ENCODE measurements at places on chromosomes 3 and 15. TPM values are rescaled to one million over a fixed set of nuclear protein-coding genes. Genes with fewer than 3 reads are reported as not detected.

The AP3B2 gene
- 0.92 TPM for total RNA-seq

The ZNF662 gene
- 12.6 TPM for total RNA-seq

The TMC3 gene
- not detected for total RNA-seq

The SNX4 gene
- total RNA-seq = 26.4 TPM

The SLC12A1 gene
- 0.85 TPM for total RNA-seq

The FAM227B gene
- total RNA-seq = 3.2 TPM

The CCDC33 gene
- total RNA-seq = not detected

The ARNT2 gene
- total RNA-seq = 22.9 TPM

DNA sequence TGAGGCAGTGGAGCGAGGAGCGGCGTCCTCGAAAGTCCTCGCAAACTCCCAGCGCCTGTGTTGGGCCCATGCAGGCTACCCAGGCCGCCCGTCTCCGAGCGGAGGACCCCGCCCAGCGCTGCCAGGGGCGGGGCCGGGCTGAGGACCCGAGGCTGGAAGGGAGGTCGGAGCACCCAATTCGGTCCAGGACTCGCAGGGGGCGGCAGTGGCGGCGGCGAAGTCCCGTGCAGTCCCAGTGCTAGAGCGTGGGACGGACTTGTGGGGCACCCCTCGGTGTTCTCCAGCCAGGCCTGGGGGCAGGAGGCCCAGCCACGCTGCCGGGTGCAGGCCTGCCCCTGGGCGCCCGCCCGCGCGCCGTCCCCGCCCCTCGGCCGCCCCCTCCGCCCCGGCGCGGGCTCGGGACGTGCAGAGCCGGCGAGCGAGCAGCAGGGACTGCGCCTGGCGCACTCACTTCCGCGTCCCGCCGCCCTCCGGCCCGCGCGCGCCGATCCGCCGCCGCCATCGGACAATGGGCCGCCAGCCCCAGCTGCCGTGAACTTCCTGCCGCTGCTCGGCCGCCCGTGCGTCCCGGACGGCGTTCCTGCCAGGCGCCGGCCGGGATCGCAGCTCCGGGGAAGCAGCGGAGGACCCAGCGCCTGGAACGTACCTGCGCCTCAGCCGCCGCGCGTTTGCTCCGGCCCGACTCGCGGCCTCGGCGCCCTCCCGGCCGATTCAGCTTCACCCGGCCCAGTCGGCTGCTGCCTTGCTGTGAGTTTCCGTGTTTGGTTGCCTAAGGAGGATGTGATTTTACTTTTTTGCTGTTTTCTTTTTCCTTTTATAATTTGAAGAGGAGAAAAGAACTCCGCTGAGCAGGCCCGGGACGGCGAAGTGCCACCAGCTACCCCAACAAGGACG, 596 bp upstream of the LIMD1 start:
- DNase-seq = no peak

- DNase-seq = no peak
These were observed 29.3 kb upstream of the SLC41A3 start for GRCh38 chr3:126113238-126113555.

- no peak for DNase-seq
These were observed 147.2 kb upstream of the WNT5A start for GRCh38 chr3:55634345-55634744.

GRCh38 chr15:23440596-23440995, 6.4 kb downstream of the GOLGA6L2 start:
- no peak for DNase-seq

DNA sequence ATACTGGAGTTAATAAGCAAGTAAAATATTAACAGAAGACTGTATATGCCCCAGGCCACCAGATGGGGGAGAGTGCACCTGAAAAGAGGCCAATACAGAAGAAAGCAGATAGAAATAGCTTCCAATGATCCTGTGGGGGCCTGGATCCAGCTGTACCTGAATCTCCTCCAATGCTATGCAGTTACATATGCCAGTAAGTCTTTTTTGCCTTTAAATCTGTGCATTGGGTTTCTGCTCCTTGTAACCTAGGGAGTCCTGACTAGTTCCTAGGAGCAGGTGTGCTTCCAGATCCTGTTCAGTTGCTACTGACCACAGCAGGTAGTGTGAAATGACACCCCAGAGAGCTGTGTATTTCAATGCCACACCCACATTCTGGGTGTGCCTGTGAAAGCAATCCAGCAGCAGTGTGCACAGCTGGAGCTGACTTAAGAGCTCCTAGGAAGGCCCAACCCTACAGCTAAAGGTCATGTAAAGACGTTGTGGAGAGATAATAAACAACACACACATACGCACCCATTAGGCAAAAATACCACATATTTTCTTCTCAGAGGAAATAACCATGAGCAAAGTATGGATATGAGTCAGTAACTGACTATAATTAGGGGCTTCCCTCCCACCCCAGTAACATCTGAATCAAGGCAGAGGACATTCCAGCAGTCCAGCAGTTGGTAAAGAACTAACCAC, 62.2 kb upstream of the AKAP13 start:
- no peak for DNase-seq

DNA sequence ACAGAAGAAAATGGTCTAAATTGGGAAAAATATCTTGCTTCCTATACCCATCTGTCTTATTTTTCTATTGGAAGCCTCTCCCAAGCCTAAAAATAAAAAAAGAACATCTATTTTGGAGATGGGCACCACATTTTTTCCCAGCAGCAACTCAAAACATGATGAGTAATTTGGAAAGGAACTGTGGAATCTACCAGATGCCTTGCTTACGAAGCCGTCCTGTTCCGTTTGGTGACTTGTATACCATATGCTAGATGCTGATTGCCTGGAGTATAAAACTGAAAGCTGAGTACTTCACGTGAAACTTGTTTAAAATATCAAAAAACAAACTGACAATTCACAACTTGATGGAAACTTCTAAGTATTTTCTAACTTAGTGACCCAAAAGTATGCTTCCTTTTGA, 491.0 kb downstream of the ROBO2 start:
- DNase-seq = no peak

DNA sequence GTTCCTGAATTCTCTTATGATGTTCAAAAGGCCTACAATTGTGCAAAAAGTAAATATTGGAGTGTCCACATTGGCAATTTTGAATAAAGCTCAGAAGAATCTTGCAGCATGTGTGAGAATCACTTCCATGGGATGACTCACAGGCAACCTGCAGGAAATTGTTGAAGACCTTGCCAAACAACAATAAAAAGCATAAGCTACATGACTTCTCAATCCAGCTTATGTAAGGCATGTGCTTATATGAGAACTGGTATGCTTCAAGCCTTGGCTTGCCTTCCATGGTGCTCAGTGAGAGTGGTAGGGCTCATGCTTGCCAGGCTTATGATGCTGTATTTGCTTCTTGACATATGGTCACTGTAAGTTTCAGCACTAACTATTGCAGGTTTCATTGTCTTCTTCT, 18.4 kb upstream of the BCHE start:
- no peak for DNase-seq

DNA sequence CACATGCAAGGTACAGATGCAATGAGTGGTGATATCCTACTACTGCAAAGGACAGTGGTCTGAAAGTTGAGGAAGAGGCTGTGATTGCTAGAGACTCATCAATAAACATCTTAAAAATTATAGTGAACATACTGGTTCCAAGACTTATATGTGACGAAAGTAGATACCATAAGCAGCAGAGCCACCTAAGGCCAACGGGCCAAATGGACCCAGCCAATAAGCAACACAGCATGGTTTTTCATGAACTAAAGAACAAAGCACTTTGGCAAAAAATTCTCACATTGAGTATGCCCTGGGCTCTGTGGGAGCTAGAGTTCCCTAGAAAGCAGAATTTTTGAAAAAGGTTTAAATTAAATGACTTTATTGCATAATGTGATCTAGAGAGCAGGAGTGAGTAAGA, 272.1 kb downstream of the SI start:
- no peak for DNase-seq

DNA sequence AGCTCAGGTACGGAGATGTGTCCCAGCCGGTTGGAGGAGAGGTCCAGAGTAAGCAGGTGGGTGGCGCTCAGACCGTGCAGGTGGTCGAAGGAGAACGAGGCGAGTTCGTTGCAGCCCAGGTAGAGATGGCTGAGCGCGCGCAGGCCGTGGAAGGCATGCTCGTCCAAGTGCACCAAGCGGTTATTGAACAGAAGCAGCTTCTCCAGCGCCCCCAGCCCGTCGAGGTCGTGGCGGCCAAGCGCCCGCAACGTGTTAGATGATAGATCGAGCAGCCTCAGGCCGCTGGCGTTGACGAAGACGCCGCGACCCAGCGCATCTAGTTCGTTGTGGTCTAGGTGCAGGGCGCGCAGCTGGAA, 648 bp downstream of the AMIGO3 start:
- DNase-seq = no peak

Data from thoracic aorta (tissue), 2 donors.